Stimulated activated CD4-positive, alpha-beta T cell treated with anti-CD3 and anti-CD28 coated beads, Interleukin-1b, Interleukin-23, amount 100 ng/mL, for 24 hours (primary cell): ENCODE measurements at places on chromosomes 5 and 9.

- DNase-seq = no peak
These were observed 25.7 kb downstream of the SYK start for GRCh38 chr9:90827181-90827871.

GRCh38 chr5:73067213-73067612 is 53.2 kb upstream of the TMEM171 start:
- no peak for DNase-seq

GRCh38 chr5:43547532-43547931 is 9.3 kb downstream of the PAIP1 start:
- no peak for DNase-seq

DNA sequence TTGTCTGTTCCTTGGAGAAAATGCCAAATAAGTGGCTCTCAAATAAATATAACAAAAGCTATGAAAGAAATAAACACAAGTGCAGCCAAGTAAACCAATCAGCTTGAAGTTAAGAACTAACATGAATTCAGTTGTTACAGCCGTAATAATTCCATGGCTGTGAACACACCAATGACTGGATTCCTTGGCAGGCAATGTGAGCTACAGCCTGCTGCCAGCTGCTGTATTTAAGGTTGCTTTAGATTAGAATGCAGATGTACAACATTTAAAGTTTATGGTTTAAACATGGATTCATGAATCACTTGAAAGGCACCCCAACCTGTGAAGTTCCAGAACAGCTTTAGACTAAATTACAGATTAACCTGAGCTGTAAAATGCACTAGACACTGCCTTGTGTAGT is 626.4 kb upstream of the SEMA6A start:
- DNase-seq = no peak

DNA sequence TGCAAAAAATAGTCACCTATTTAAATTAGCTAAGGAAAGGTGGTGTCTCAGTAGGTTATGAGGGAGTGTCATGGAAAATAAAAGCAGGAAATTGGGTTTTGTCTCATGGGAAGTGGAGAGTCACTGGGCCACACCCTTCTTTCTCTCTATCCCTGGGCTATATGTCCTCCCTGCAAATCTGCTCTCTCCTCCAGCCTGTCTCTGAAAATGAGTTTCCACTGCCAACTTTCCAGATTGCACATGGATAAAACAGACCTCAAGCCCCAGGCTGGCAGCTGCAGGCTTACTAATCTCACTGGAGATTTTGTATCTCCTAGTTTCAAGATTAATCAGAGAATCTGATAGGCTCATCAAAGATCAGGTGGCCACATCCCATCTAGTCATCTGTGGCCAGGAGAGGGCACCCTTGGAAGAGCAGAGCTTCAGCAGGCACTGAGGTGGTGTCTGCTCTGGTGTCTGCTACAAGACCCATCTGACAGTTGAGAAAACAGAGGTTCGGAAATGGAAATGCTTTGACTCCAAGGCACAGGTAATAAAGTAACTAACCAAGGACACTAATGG is 178.9 kb downstream of the MSX2 start:
- DNase-seq = no peak

DNA sequence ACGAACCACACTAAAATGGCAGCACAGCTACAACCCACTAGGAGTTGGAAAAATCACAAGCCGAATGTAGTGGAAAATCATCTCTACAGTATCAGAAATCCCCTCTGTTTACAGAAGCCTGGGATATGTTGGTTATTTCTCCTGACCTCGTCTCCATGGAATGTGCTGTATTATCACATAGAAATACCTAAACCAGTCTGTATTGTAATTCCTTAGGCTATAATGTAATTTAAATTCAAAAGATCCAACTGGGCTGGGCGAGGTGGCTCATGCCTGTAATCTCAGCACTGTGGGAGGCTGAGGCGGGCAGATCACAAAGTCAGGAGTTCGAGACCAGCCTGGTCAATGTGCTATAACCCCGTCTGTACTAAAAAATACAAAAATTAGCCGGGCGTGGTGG is 244.8 kb upstream of the MPDZ start:
- no peak for DNase-seq

DNA sequence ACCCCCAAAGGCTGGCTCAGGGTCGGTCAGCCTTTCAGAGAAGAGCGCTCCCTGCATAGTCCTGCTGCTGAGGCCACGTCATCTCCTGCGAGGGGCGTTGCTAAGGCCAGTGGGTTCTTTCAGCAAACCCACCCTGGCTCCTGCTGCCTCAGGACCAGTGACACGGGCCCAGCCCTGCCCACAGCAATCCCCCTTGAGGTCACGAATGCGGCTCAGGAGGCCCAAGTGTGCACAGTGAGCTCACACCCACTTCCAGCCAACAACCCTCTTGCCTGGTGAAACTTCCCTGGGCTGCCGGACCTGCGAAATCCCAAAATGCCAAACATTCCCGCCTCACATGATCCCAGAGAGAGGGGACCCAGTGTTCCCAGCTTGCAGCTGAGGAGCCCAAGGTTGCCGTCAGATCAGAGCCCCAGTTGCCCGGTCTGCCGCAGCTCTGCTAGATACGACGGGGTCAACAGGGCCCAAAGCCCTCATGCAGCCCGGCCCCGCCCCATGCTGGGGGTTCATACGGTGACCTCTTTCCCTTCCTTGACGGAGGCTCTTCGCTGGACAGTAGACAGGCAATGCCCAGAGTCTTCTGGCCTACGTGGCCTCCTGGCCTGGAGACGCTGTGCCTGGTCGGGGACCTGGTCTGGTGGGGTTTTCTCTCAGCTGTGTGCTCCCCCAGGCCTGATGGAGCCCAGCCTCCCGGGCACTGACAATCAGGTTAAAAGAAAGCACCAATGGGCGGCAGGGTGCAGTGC is 116.4 kb upstream of the COL5A1 start:
- DNase-seq = no peak

DNA sequence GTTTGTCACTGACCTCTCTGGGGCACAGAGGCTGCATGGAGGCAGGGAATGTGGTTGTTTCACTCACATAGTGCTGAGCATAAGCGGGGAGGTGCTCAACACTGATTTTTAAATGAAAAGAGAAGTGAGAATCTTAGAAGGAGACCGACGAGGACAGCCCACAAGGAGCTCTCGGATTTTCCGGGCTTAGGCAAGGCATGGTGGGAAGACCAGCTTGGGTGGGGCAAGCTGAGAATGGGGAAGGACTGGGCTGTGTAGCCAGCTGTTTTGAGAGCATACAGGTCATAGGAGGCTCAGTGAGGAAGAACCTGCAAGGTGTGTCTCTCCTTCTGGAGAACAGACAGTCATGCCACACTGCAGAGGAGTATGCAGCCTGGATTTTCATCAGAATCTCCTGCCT is 86.0 kb upstream of the TNFSF8 start:
- no peak for DNase-seq

GRCh38 chr5:77319117-77319804 is 108.8 kb downstream of the PDE8B start:
- DNase-seq = no peak

DNA sequence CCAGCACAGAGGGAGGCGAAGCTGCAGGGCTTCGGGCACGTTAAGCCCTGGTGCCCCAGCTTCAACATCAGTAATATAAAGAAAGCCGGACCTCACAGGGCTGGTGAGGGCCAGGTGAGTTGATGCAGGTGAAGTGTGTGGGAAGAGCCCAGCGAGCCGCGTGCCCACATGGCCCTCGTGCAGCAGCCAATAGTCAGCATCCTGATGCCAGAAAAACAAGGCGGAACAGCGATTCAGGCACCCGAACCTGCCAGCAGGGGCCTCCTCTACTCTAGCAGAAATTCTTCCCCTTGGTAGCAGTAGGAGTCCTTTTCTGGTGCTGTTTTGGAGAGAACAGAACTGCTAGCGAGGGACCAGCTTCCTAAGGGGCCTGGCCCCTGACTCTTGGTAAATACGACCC is 7.8 kb downstream of the MED10 start:
- DNase-seq = no peak

GRCh38 chr5:16894236-16895057 is 41.6 kb downstream of the MYO10 start:
- no peak for DNase-seq

DNA sequence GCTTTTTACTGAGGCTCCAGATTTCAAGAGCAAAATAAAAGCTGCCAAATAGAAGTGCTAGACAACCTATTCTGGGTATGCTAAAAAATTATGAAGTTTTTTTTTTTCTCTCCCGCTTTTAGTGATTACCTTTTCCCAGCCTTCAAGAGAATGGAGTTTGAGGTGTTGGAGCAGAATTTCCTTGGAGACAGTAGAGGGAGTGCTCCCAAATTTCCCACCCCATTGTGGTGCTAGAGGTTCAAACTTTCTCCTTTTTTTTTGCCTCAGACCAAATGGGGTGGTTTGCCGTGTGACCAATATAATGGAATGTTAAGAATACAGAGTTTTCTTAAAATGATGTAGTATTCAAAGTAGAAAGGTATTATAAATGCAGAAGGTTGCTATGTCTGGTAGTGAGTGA is 244.2 kb upstream of the RIOK2 start:
- DNase-seq = no peak

DNA sequence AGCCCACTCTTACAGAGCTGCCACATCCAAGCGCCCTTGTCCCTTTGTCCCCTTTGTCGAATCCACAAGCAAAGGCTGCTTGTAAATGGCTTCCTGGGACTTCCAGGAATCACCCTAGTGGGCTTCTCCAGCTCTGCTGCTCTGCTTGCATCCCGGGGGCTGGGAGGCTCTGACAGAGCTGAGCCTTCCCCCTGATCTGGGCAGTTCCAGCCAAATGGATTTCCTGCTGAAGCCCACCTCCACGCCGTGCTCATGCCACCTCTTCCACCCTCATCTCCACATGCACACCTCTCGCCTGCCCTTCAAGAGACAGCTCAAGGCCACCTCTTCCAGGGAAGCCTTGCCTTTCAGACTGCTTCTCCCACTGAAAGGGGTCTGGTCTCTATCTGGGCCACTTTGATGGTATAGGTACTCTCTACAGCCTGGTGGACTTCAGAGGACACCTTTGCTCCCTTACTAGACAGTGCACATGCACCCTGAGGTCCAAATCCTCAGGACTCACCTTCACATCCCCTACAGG is 106.2 kb downstream of the LHFPL2 start:
- DNase-seq = no peak

DNA sequence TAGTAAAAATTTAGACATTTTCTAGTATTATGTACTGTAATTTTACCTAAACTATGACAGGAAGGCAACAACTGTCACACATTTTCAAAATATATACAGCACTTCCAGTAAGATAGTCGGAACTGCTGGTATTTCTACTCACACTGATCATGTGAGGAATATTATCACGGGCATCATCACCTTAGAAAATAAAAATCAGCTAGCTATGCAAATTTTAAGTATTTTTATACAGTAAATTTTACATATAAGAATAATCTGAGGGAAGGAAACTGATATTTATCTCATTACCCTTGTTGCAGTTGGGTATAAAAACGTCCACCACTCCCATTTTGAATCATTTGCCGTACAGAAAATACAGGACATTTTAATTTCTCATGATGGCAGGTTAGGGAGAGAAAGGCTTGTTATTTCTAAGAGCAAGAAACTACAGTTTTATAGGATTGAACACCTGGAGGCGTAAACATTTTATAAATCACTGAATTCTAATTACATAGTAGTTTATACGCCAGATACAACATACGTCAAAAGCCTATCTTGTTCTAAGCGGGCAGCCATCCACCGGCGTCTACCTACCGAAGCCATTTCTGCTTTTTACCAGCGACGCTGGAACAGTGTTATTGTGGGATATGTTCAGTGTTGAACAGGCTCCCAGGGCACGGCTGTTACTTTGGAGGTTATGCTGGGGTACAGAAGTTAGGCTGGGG is 729 bp upstream of the TNPO1 start:
- no peak for DNase-seq

DNA sequence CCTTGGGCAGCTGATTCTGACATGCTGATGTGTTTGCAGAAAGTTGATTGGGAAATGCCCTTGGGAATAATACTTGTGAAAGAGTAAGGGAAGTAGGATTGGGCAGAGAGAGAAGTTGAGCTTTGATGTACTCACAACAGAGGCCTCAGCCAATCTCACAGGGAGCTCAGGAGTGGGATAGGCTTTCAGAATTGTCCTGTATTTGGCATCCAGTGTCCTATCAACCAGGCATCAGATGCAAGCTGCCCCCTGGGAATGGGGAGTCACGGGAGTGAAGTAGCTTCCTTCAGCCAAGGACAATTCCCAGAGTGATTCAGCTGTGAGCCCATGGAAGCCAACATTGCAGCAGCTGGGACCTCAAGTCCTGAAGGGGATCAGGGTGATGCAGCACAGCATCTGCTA is 39.6 kb downstream of the DMAC1 start:
- no peak for DNase-seq

DNA sequence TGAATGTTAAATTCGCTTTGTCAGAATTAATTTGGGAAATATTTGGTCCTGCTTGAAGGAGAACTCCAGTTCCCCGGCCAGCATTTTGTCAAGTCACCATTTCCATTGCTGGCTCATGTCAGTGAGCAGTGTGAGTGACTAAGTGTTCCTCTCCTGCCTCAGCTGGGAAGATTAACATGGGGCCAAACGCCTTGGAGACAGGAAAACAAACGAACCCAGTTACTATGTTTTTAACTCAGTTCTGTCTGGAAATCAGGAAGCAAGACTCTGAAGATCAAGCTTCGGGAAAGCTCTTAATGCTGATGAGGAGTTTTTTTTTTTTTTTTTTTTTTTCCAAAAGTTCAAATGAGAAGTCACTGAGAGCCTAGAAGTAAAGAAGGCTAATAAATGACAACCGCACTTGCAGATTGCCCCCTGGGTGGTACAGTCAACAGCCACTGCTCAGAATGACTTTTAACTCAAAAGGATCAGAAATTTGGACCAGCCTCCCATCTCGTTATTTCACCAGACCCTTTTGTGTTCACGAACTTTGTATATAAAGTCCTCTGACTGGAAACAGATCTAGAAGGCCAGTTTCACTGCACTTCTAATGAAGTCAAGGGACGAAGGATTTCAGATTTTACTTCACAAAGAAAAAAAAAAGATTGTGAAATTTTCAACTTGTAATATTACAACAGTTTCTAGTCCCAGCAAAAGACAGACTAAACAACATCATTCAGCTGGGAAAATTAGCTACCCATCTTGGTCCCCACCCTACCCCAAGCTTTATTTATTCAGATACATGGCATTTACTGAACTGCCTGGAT is 121.3 kb downstream of the LHFPL2 start:
- DNase-seq = no peak

DNA sequence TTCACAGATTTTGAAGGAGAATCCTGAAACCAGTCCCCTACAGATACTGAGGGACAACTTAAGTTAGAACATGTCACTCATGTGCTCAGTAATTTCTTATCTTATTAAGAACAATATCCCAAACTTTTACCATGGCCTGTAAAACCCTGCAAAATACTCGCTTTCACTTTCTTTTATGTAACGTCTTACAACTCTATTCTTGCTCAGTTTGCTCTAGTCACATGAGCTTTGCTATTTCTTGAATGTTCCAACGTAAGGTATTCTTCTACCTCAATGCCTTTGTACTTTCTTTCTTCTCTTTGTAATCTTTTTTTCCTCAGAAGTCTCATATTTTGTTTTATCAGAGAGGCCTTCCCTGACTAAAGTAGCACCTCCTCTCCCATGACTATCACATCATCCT is 14.1 kb downstream of the TMEM38B start:
- DNase-seq = no peak

DNA sequence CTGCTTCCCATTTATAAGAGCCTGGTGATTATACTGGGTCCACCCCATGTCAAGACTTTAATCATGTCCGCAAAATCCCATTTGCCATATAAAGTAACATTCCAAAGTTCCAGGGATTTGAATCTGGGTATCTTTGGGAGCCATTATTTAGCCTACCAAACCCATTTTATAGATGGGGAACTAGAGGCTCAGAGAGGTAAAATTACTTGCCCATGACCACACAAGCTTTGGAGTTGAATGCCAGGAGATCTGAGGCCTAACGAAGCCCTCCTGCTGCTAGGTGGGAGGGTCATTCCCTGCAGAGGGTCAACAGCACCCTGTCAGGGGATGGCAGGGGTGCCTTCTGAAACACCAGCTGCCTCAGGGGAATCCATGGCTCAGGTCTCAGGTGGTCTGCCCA is 13.0 kb upstream of the AKNA start:
- no peak for DNase-seq
